ENCODE measurements at places on chromosomes 11 and 22. TPM values are rescaled to one million over a fixed set of nuclear protein-coding genes. Genes with fewer than 3 reads are reported as not detected.

- H3K27ac ChIP-seq = no peak overlapping the region
- H3K4me1 ChIP-seq = no peaks in the 10 kb centered on the region
- DNase-seq = no peak
- no peak overlapping the region for H3K4me3 ChIP-seq
Measured at GRCh38 chr11:84671325-84671999, 955.7 kb downstream of the DLG2 start.

DNA sequence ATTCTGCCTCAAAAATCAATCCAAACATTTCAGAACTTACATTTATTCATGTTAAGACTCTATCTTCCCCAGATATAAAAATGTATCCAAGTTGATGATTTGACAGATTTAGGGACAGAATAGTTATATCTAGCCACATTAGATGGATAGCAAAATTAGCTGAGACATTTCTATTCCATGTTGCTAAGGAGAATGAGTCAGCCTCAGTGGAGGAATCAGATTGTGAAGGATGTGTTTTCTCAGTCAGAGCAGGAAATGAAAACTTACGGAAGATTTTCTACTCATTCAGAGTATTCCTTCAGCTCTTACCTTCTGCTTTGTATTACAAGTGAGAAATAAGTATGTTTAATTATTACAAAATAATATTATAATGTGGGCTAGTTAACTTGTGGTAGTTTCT, 556.3 kb upstream of the ANO3 start:
- no peaks in the 10 kb centered on the region for H3K36me3 ChIP-seq
- no peaks in the 10 kb centered on the region for H3K4me1 ChIP-seq
- no peaks in the 10 kb centered on the region for H3K27me3 ChIP-seq
- DNase-seq = no peak
- H3K4me3 ChIP-seq = no peak overlapping the region
- H3K27ac ChIP-seq = no peak overlapping the region

DNA sequence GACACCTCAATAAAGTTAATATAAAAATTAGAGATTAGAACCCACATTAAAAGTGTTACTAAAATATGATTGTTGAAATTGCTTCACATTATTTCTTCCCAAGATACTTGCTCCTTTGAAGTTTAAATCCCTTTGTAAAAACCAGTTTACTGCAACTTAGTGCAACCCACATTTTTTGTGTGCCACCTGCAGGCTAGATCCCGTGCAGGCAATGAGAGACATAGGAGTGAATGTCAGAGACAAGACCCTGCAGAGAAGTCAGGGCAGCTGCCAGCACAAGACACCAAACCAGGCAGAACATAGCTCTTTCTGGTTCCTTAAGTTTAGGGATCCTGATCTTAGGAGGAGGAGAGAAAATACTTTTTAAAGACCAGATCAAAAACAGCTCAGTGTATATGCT, 142.8 kb upstream of the MTNR1B start:
- H3K4me3 ChIP-seq = no peak overlapping the region
- no peaks in the 10 kb centered on the region for H3K4me1 ChIP-seq
- no peaks in the 10 kb centered on the region for H3K27me3 ChIP-seq
- no peak overlapping the region for H3K27ac ChIP-seq
- no peak for DNase-seq
- no peaks in the 10 kb centered on the region for H3K36me3 ChIP-seq

GRCh38 chr11:119347940-119348605, 1.6 kb upstream of the MFRP start:
- no peaks in the 10 kb centered on the region for H3K27me3 ChIP-seq
- DNase-seq = no peak
- no peak overlapping the region for H3K4me3 ChIP-seq
- no peak overlapping the region for H3K27ac ChIP-seq
- peaks cover 3% of the 10 kb centered on the region for H3K4me1 ChIP-seq
- no peaks in the 10 kb centered on the region for H3K36me3 ChIP-seq

DNA sequence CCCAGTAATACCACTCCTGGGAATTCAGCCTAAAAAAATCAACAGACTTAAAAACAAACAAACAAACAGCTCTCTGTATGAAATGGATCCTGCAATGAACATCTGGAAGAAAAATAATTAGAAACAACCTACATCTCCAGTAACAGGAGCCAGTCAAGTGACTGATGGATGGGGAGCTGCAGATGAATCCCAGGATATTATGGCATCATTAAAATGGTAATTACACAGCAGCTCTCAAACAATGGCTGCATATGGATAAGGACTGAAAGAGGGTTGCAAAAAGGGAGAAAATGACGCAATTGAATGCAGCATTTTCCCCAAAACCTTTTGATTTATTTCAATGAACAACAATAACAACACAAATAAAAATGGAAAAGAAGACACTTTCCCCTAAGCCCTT, 4.1 kb downstream of the NPTXR start:
- H3K36me3 ChIP-seq = no peaks in the 10 kb centered on the region
- H3K27me3 ChIP-seq = no peaks in the 10 kb centered on the region
- H3K4me1 ChIP-seq = peaks cover 11% of the 10 kb centered on the region
- H3K27ac ChIP-seq = no peak overlapping the region
- H3K4me3 ChIP-seq = no peak overlapping the region
- no peak for DNase-seq

The ENTHD1 gene
- total RNA-seq = not detected

All from adrenal gland (tissue), 19 donors.